ENCODE measurements at places on chromosomes 6 and 20.

DNA sequence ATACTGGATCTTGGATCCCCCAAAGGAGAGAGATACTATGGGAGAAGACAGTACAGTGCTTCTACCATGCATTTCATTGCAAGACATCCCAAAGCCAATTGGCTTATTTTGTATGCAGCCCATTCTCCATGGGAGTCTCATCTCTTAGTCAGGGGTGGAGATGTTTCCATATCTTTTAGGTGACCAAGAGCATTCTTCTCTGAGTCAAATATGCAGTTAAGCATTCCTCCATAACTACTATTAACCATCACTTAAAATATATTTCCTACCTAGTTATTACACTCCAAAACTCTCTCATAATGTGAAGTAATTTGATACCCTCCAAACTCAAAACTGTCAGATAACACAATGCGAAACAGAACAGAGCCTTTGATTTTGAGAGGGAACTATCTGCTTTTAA, 542.6 kb downstream of the HDGFL1 start:
- DNase-seq = no peak

DNA sequence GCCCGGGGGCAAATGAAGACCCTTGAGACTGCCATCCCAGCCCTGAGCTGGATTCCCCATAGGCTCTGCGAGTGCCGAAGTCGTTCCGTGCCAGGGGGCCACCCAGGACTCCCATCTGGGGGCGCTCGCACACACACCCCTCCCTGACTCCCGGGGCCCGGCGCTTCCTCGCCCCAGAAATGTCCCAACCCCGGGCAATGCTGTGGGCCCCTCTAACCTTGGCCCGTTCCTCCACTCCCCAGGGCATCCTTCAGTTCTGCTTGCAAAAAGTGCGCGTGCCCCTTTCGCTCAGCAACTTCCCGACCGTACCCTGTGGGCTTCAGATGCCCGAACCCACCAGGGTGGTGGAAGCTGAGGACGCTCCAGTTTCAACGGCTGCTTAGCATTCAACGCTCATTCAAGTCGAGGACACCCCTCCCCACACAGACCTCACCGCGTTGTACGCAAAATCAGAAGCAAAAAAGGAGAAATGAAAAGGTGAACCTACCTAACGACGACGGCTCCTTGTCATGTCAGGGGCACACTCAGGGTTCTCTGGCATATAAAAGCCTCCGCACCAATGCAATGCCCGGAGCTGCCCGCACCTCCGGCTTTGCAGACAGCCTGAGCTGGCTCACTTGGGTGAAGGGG, 25.3 kb downstream of the RIPOR2 start:
- DNase-seq = no peak

DNA sequence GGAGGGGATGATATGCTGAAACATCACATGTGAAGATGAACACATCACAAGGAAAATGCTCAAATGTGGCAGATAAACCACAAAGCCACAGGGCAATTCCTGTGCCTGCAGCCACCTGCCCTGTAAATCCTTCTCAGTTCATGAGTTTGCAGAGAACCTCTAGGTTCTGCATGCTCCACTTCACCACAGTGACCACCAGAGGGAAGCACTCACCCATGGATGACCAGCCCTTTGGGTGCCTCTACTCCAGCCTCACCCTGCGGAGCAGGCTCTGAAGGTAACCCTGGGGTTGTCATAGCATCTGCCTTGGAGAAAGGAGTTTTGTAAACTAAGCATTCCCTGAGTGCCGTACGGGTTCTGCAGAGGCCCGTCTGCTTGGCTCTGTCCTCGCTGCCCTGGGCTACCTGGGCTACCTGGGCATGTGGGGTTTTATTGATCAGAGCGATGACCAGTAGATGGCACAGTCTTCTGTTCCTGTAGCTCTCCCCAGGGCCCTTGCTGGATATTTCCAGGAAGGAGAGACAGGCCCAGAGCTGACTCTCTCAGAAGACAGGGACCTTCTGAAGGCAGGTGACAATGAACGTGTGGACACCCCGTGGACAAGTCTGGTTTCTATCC, 31.7 kb upstream of the CST1 start:
- DNase-seq = no peak

- DNase-seq = no peak
Observed at GRCh38 chr6:119799596-119800509, 450.3 kb upstream of the MAN1A1 start.

- no peak for DNase-seq
Observed at GRCh38 chr6:127533011-127533410, 13.9 kb upstream of the MTCL3 start.

- DNase-seq = no peak
Observed at GRCh38 chr6:10722570-10722819, 375 bp upstream of the TMEM14C start.

GRCh38 chr20:991850-992249, 10.3 kb downstream of the RSPO4 start:
- no peak for DNase-seq

GRCh38 chr20:12531626-12532025, 477.1 kb upstream of the SPTLC3 start:
- DNase-seq = no peak

GRCh38 chr6:112488238-112488637, 141.1 kb downstream of the RFPL4B start:
- no peak for DNase-seq

- no peak for DNase-seq
Observed at GRCh38 chr6:79776076-79776475, 144.9 kb downstream of the SH3BGRL2 start.

DNA sequence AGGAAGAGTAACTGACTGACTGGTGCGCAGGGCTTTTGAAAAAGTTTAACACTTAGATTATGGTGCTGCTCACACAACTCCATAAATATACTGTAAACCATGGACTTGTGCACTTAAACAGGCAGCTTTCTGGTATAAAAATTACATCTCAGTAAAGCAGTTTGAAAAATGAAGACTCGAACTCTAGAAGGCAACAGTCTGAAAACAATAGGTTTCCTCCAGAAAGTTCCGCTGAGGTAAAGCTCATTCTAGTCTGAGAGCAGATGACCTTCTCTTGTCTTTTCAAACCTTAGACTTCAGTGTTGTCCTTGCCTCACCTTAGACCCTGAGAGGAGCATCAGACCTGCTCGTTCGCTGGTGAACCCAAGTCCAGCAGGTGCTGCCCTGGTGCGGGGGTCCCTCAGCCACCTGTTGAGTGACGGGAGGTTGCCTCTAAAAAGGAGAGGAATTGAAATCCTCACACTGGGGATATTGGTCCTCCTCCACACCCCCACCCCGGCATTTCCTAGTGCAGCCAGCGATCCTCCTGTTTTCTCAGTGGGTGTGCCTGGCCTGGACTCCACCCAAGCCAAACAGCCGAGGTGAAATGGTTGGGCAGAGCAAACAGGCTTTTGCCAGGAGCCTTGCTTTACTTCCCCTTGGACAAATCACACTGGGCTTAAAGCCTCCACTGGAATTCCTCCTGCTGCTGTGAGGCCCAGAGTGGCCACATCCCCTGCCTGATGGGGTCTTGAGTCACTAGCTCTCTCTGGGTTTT, 14.7 kb upstream of the PYGB start:
- no peak for DNase-seq

DNA sequence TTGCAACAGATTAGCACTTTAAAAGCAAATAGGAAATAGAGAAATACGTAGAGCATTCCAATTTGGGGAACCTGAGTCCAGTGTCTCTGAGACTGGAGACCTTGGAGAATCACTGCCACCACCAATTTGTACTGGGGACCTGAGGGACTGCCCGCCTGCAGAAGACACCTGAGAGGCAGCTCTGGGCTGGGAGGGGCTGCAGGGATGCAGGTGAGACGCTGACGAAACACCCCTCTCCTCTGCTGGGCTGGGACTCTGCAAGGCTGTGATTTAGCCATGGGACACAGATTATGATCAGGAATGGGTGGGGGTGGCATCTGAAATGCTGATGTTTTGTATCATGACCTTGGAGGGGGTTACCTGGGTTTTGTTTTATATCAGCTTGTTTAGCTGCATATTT, 7.0 kb upstream of the APMAP start:
- no peak for DNase-seq

GRCh38 chr20:906703-907270, 9.3 kb downstream of the ANGPT4 start:
- DNase-seq = no peak

DNA sequence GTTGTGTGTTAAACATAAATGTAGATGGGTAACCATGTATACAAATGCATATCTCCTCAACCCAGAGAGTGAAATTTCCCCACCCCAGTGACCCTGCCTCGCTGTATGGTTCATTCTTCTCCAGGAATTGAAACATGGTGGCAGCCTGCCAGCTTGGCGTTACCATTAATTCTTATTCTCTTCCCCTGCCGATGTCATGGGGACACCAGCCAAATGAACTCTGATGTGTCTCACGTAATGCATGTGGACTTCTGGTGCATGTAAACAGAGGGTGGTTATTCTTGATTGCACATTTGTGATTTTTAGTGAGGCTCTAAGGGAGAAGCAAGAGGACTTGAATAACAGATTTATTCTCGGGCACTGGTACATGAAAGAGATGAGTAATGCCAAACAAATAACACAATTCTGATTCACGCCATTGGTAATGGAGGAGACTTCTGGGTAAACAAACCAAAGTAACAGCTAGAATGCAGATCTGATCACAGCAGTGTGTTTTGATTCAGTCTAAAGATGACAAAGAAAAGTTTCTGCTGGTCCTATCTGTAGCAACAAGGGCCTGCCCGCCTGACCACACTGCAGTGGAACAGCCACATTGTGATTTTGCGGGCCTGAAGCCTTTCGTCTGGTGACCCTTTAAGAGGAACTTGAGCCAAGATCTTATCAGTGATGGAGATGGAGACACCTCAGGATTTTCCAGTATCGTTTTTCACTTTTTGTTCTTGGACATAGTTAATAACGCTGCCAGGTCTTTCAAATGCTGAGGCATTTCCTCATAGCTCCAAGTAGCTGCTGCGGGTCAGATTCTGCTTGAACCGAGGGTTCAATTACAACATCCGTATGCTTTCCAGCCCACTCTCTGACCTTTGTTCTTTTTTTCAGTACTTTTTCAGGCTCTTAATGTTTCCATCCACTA, 171.8 kb upstream of the AKAP12 start:
- DNase-seq = no peak

- DNase-seq = no peak
Observed at GRCh38 chr6:53532061-53532797, 12.7 kb downstream of the GCLC start.

GRCh38 chr6:108501559-108501958, 59.2 kb upstream of the FOXO3 start:
- no peak for DNase-seq

DNA sequence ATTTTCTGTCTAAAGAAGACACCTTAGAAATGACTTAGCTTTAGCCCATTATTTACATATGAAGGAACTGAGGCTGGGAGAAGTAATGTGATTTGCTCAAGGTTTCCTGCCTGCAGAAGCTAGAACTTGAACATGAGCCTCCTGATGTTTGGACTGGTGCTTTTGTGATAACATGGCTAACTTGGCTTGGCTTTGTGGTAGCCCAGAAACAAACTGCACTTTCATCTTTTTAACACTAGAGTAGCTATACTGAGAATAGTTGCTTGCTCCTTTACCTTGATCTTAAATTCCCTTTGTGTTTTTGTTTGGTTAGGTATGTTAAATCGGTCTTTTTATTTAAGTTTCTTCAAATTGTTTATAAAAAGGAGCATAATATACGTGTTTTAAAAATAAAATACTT, 163.5 kb upstream of the MANEA start:
- no peak for DNase-seq

DNA sequence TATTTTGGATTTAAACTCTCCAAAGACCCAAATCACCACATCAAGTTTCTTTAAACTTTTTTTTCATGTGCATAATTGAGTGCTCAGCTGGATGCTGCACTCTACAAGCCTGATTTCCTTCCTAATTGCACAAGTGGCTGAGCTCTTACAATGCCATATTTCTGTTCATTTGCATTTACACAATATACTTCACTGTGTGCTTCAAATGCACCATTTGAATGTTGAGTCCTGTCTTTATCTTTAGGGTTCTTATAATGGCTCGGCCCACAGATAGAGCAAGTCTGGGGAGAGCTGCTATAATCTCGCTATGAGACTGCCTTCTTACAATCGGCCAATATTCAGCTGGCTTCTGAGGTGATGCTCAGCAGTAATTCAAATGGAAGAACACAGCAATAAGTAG, 200.6 kb upstream of the MAP3K7 start:
- no peak for DNase-seq

DNA sequence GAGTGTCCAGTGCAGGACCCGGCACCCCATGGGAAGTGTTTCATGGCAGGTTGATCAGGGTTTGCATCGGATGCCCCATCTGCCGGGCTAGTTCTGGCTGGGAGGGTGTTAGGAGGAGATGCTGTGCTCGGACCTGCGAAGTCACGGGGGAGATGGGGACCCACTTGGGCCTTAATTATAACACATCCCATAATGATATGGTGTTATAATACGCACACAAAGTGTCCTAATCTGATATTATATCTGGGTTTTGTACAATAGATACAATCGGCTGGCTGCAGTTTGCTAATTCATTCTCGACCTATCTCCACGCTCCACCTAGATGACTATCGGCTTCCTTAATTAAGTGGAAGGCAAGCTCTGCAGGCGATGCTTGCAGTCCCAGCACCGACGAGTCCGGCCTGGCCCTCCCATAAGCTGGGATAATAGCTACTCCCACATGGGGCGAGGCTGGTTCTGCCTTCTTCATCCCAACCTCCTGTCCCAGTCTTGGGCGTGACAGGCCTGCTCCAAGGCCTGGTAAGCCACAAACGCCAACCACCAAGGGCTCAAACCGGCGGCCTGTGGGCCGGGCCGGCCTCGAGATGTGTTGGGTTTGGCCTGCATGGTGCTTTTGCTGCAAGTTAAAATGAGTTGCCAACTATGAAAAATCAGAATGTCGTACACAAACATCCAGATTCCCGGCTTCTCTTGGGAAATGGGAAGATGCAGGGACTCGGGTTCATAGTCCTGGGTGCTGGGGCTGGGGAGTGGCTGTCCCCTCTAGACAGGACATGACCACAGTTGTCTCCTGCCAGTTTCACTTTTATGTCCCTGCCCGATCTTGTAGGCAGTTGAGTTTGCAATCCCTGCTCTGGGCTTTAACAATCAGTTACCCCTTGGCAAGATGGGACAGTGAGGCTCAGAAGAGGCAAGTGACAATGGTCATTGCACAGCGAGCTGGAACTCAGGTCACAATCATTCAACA, 32.7 kb downstream of the CEBPB start:
- no peak for DNase-seq

DNA sequence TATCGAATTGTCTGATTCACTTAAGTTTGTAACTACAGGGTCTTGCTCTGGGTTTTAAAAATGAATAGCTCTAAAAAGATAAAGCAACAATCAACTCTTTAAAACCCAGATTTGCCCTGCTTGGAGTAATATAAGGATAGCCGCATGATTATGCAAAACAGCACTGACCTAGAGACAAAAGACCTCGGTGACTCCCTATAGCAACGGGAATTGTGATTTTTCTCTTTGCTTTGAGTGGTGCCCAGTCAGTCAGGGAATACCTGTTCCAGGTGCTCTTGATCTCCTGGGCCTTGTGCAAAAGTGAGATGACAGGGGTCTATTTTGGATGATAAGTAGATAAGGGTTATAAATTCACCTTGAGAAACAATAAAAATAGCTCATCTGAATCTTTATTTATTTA, 336.3 kb upstream of the NOX3 start:
- no peak for DNase-seq

Data from stimulated activated CD4-positive, alpha-beta T cell treated with anti-CD3 and anti-CD28 coated beads, Interleukin-12 subunit alpha, Interleukin-12 subunit beta, amount 100 ng/mL, for 4 hours (primary cell).